ENCODE measurements at places on chromosomes 4 and X.
A peak's percentile ranks its signal among the peaks of the same experiment; 100 is the strongest.

GRCh38 chr4:8534611-8535010 lies 45.6 kb upstream of the GPR78 start:
- DNase-seq = no peak

DNA sequence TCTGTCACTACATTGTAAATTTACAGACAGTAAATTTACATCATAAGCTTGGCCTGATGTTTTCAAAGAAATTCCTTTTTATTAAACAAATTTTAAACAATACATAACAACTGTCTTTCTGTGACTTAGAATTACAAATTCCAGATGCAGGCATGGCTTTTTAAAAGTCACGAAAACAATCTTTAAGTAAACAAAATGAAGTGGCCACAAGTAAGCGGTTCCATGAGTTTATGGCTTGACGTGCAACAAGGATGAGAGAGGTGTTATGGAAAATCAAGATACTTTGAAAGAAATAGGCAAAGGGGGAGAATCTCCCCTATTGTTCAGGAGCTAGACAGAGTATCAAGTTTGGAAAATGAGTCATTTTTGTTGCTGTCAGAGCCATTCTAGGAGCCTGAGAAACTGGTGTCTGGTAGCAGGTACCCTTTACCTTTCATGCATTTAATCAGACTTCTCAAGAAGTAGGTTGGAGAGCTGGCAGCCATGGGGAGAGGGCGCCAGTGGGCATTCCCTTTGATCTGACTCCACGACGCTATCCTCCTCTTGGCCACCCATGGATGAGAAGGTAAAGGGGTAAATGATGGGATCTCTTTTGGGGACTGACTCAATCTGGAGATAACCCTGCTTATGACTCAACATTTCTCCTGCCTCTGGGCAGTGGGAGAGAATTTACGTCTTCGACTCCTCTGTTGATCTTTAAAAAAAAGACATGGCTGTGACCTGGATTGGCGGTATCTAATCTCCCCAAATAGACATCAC lies 217.2 kb downstream of the SPRY1 start:
- DNase-seq = no peak

- no peak for DNase-seq
Measured at GRCh38 chr4:57410331-57411052, 300.3 kb upstream of the IGFBP7 start.

- DNase-seq = no peak
Measured at GRCh38 chr4:83417566-83417965, 38.1 kb downstream of the HELQ start.

DNA sequence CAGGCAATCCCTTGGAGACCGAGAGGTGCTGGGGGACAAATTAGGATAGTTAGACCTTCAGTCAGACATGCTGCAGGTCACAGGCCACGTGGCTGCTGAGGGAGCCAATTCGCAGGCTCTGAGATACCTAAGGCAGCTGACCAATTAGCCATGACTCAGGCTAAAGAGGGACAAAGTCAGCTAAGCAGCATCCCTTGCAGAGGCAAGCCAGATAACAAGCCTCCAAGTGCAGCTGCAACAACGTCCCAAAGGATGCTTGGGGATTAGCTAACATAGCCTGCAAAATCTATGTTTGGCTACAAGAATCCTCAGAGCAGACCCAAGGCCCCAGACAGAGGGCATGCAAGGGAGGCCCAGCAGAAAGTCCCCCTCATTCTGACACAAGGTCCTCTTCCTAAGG lies 93.5 kb downstream of the SEL1L3 start:
- no peak for DNase-seq

- DNase-seq = no peak
Measured at GRCh38 chr4:188867796-188868195, 728.6 kb downstream of the TRIML1 start.

DNA sequence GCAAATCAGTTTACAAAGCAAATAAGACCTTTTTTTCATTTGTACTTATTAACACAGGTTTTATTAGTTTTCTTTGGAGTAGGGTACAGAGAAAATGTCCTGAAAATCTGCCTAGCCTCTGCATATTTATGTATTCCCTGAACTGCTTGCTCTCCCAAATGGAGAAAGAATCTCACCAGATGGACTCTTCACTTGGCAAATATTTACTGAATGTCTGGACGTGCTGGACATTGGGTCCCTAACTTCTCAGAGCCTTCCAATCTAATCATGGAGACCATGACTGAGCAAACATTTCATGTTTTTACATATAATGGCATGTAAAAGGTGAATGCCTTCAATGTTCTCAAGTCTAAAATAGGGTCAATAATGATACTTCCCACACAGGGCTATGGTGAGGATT lies 126.0 kb downstream of the CHRDL1 start:
- DNase-seq = no peak

DNA sequence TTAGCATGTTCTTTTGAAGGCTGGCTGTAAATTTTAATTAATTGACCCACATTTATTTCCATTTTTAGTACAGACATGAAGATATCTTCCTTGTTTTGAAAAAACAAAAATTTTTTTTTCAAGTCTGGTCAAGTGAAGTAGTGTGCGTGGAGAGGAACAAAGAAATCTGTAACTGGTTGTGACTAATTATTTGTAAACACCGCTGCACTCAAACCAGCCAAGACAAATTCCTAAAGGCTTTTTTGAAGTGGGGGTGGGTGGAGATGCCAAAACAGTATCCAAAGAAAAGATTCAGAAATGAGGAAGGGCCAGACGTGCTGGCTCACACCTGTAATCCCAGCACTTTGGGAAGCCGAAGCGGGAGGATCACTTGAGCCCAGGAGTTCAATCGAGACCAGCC lies 88.3 kb downstream of the SHROOM2 start:
- DNase-seq = no peak

DNA sequence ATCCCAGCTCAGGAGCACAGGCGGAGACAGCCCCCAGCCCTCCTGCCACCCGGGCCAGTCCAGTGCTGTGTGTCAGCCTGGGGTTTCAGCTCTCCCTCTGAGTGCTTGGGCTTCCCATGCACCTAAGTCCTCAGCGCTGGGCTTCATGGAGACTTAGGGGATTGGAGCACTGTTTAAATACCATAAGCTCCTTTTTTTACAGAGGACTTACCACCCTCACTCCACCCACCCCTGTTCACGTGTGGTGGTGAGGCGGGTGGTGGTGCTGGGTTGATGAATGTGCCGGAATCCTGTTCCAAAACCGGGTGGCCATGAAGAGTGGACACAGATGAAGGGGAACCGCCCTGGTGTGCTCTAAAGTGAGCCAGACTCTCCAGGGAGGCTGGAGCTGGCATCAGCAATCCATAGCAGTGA lies 66.9 kb downstream of the PSAPL1 start:
- DNase-seq = no peak

GRCh38 chr4:82360298-82361177 lies 13.3 kb downstream of the HNRNPD start:
- DNase-seq = no peak

- DNase-seq = no peak
Measured at GRCh38 chr4:104501290-104501689, 6.6 kb upstream of the CXXC4 start.

DNA sequence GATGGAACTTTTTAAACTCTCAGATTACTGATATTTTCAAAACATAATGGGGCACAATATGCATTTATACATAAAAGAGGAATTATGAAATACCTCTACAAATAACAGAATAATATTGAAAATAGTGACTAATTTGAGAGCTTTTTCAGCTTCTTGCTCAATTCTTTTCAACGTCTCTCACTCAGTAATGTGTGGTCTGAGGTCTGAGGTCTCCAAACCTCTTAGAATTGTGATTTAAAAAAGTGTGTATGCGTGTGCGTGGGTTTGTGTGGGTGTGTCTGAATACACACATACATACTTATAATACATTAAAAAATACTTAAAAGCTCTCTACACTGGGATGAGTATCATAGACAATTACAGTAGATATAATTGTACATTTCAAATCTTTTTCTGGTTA lies 7.9 kb downstream of the NDNF start:
- no peak for DNase-seq

GRCh38 chr4:35734381-35735098 lies 509.8 kb downstream of the ARAP2 start:
- no peak for DNase-seq

- DNase-seq = no peak
Measured at GRCh38 chr4:7862561-7863192, 77.0 kb downstream of the AFAP1 start.

GRCh38 chrX:19566359-19567222 lies 51.3 kb upstream of the MAP3K15 start:
- peak; percentile 51 for DNase-seq

- no peak for DNase-seq
Measured at GRCh38 chr4:52894443-52894842, 32.3 kb downstream of the RASL11B start.

GRCh38 chrX:74232859-74233258 lies 71.1 kb upstream of the ZCCHC13 start:
- no peak for DNase-seq

DNA sequence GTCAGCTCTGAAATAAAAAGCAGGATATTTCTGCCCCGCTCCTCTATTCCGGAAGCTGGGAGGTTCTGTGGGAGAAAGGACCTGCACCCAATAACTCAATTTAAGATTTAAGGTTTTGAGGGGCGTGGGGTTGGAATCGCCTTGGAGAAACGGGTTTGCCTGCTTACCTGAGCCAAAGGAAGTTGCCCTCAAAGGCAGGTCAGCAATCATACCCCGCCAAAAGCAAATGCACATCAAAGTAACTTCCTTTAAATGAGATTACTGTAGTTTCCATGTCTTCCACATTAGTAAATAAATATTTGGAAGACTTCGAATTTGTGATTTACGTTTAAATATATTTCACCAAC lies 978 bp upstream of the HS3ST1 start:
- no peak for DNase-seq

GRCh38 chr4:121877041-121877773 lies 6.9 kb upstream of the BBS7 start:
- no peak for DNase-seq

DNA sequence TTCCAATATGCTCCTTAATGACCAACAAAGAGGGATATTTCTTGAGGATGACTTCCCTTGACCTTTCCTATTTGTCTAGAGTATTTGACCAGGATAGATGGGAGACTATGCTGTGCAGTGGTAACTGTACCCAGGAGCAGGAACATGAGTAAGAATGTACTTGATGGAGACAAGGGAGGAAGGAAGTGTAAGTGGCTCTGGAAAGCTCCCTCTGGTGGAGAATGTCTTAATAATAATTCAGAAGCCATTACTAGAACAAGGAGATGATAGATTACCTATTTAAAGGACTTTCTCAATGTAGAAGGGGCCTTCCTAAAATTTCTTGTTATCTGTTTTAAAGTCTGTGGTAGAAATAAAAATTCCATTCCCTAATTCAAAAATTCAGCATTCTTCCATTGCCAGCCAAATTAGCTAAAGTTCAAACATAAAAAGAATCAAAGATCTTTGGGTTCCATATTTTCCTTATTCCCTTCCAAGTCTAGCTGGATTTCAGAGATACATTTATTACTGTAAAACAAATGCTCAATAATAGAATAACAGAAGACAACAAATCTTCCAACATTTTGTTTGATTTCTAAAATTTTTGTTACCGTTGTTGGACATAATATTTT lies 83.8 kb downstream of the GRID2 start:
- no peak for DNase-seq

- no peak for DNase-seq
Measured at GRCh38 chr4:185640811-185641675, 105.7 kb upstream of the PDLIM3 start.

DNA sequence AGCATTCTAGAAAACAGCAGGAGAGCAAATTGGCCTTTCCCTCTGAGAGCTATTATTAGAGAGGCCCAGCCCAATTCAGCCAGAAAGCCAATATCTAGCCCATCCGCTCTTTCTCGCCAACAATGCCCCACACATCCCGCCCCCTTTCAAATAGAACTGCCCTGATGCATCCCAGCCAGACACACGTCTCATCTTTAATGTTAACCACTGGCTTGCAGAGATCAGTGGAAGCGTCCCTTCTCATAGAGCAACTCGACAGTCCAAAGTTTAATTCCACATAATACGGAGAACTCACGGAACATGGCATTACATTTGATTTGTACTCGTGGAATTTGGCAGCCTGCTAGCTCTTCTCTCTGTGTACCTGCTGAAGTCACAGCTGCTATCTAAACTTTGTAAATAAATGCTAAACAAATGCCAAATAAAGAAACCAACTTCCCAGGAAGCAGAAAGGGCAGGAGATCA lies 304.4 kb downstream of the DHX15 start:
- DNase-seq = no peak

DNA sequence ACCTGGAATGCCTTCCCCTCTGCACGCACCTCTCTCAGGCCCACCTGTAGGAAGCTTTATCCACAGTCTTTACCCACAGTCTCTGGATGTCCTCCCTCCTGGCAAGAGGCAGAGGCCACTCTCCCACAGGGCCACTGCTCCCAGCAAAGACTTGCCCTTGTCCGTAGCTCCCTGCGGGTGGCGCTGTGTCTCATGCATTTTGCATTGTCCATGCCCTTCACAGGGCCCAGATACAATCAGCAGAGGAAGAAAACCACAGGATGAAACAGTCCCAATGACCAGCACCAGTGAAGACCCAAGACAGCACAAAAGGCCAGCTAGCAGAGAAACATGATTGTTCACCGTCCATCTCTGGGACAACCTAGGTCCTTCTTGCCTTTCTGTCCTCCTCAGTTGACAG lies 2.1 kb upstream of the NSG1 start:
- DNase-seq = peak; percentile 37

DNA sequence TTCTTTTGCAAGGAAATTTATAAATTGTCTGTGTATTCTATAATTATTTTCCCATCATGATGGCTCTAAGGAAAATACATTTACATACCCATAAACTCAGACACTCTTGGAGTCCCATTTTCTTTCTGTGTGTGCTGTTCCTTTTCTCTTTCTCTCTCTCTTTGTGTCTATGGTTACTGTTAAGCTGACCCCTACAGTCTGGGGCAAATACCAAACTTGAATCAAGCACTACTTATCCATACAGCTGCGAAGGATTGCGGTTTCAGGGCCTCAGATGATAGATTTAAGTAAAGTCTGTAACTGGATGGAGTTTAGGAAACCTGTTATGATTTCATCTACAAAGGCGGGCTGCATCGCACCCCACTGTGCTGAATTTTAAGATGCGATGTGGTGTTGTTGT lies 150.2 kb downstream of the SHROOM3 start:
- no peak for DNase-seq

DNA sequence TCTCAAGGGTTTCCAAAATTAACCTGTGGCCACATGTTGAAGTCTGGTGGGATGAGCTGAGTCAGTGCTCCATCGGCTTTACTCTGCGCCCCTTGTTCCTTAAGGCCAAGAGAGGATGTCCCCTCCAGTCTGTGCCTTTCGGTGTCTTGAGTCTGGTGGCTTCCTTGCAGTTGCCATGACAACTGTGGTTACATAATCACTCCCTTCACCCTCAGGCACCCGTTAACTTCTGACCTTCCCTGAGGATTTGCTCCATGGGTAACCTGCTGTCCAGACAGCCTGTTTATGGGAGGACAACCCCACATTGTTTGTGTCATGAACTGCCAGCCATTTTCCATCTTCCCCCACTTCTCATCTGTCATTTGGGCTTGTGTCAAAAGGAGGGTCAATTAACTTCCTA lies 401.1 kb upstream of the LCORL start:
- no peak for DNase-seq

DNA sequence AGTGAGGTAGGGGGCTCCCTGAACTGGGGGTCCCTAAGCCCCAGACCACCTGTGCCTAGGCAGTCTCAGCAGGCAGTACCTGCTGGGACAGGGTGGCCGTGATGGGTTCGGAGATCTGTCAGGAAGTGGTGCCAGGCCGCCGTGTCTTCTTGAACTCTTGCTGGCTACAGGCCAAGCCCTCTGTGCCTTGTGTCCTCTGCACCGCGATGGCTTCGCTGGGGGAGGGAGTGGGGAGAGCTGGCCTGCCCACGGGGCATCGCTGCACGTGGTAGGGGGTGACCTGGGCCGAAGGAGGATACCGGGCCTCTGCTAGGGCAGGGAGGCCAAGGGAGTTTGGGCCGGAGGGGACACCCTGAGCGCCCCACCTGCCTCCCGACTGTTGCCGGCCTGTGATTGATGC lies 96.7 kb upstream of the NKX1-1 start:
- no peak for DNase-seq

Data from activated T-cell treated with anti-CD3 and anti-CD28 coated beads, Interleukin-2, amount 50 U/mL, for 48 hours (primary cell).